ENCODE measurements at places on chromosomes 7 and 10.

GRCh38 chr10:28774051-28774995 is 97.0 kb downstream of the BAMBI start:
- DNase-seq, result no peak

GRCh38 chr7:1668396-1669063 is 1.5 kb upstream of the ELFN1 start:
- no peak for DNase-seq

- no peak for DNase-seq
Measured at GRCh38 chr7:10756981-10757380, 216.7 kb upstream of the PHF14 start.

DNA sequence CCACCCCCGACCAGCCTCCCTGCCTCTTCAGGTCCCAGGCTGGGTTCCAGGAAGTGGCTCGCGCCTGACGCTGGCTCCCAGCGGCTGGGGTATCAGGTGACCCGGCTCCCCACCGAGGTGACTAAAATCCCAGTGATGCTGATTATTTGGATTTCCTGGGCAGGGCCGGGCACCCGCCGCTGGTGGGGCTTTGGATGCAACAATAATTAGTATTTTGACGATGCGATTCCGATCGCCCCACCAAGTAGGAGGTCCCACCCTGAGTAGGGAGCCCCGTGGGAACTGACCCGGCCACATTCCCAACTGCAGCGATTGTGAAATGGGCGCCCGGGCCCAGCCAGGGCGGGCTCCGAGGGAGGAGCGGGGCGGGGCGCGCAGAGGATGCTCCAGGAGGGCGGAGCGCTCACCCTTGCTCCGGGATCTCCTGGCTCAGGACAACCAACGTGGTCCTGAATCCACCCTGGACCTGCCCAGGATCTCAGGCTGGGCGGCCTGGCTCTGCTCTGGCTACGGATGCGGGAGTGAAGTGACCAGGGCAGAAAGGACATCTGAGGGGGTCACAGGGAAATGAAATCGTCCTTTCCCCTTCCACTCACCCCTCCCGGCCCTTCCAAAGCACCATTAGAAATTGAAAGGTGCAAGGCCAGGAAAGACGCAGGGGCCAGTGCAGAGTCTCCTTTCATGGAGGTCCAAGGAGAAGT is 32.6 kb downstream of the DUSP5 start:
- peak; percentile 74 for DNase-seq
